T-cell (primary cell): ENCODE measurements at places on chromosomes 7 and 10. TPM values are rescaled to one million over a fixed set of nuclear protein-coding genes. Genes with fewer than 3 reads are reported as not detected.
A peak's percentile ranks its signal among the peaks of the same experiment; 100 is the strongest.

- H3K4me1 ChIP-seq, result no peaks in the 10 kb centered on the region
- no peaks in the 10 kb centered on the region for H3K36me3 ChIP-seq
- no peak overlapping the region for H3K4me3 ChIP-seq
- no peaks in the 10 kb centered on the region for H3K27me3 ChIP-seq
These were observed 41.7 kb downstream of the PPP1R3C start for GRCh38 chr10:91590904-91591796.

DNA sequence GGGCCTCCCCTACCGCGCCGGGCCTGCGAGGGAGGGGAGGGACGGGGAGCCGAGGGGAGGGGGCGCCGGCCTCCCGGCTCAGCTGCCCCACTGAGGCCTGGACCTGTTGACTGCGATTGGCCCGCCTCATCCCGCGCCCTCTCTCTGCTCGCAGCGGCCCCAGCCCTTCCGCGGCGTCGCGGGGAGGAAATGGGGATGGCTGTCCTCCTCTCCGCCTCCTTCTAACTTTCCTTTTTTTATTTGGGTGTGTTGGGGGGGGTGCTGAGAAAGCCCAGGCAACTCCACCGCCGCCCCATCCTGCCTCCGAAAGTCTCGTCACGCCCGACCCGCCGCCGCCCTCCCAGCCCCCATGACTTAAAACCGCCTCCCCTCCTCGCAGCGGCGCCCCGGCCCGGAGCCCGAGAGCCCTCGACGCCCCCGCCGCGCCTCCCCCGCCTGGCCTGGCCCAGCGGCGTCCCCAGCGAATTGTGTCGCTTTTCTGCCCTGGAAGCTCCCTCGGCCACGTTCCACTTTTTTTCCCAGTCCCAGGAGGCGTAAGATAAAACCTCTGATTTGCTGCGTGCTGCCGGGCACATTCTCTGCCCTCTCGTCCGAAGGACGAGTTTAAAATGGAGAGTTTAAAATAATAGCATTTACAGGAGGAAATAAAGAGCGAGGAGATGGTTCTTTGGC is 842 bp upstream of the SKIDA1 start:
- no peaks in the 10 kb centered on the region for H3K27me3 ChIP-seq
- H3K27ac ChIP-seq, result peak overlapping the region; percentile 80
- H3K4me3 ChIP-seq, result peak overlapping the region; percentile 66
- peak; percentile 42 for DNase-seq
- H3K4me1 ChIP-seq, result peaks cover 17% of the 10 kb centered on the region
- H3K36me3 ChIP-seq, result no peaks in the 10 kb centered on the region

GRCh38 chr10:79602953-79603352 is 7.8 kb upstream of the SFTPA1 start:
- DNase-seq, result no peak
- H3K4me1 ChIP-seq, result no peaks in the 10 kb centered on the region
- no peaks in the 10 kb centered on the region for H3K27me3 ChIP-seq
- H3K36me3 ChIP-seq, result no peaks in the 10 kb centered on the region
- no peak overlapping the region for H3K4me3 ChIP-seq
- no peak overlapping the region for H3K27ac ChIP-seq

DNA sequence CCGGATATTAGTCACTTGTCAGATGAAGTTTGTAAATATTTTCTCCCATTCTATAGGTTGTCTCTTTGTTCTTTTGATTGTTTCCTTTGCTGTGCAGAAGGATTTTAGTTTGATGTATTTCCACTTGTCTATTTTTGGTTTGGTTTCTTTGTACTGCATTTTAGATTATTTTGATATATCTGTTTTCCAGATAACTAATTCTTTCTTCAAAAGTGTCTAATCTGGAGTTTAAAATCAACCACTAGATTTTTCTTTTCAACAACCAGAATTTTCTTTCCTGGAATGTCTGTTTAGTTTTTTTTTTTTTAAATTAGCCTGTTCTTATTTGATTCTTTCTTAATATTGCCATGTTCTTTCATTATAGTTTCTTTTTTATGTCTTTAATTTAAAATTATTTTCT is 116.8 kb upstream of the INHBA start:
- H3K4me1 ChIP-seq, result no peaks in the 10 kb centered on the region
- no peak for DNase-seq
- H3K27ac ChIP-seq, result no peak overlapping the region
- no peaks in the 10 kb centered on the region for H3K36me3 ChIP-seq
- no peaks in the 10 kb centered on the region for H3K27me3 ChIP-seq

GRCh38 chr10:128316121-128316726 is 190.0 kb upstream of the MKI67 start:
- H3K36me3 ChIP-seq, result no peaks in the 10 kb centered on the region
- H3K4me1 ChIP-seq, result no peaks in the 10 kb centered on the region
- DNase-seq, result no peak
- peaks cover 6% of the 10 kb centered on the region for H3K27me3 ChIP-seq
- no peak overlapping the region for H3K4me3 ChIP-seq

DNA sequence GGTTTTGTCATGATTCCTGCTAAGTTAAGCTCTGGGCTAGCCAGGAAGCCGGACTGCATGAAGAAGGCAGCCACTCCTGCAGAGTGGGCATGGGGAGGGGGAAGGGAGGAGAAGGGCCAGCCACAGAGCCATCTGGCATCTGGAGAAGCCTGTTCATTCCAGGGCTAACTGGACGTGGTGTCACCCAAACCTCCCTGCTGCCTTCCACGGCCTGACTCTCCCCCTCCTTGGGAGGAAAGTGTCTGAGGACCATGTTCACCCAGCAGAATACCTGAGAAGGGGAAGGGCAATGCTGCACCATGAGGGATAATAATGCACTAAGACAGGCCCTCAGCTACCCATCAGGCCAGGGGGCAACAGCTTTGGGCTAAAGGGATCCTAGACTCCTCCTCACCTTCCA is 15.4 kb downstream of the AQP1 start:
- H3K4me3 ChIP-seq, result no peak overlapping the region
- H3K36me3 ChIP-seq, result no peaks in the 10 kb centered on the region
- no peaks in the 10 kb centered on the region for H3K4me1 ChIP-seq
- no peak overlapping the region for H3K27ac ChIP-seq
- no peak for DNase-seq

- H3K4me1 ChIP-seq, result peaks cover 7% of the 10 kb centered on the region
- H3K36me3 ChIP-seq, result no peaks in the 10 kb centered on the region
- H3K27me3 ChIP-seq, result peaks cover 10% of the 10 kb centered on the region
- no peak overlapping the region for H3K27ac ChIP-seq
These were observed 435.8 kb upstream of the MGMT start for GRCh38 chr10:129030996-129031843.

DNA sequence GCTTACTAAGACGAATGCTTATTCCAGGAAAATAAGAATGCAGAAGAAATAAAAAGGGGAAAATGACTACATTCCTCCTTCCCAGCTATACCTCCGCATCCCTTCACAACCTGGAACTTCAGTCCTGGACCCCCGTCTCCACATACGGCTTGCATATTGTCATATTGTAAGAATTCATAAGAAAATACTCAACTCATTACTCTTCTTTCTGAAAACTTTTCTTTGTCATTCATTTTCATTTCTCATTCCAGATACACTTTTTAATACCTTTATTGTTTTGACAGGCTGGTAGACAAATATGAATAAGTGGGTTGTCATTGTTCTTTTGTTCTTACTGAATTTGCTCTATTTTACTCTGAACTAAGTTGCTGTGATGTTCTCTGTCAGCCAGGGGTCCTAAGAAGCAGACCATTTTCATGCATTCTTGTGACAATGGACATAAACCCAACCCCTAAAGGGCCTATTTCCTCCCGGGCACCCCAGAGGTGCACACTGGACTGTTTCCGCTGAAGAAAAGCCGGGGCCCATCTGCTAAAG is 23.3 kb upstream of the SFTPA2 start:
- no peak overlapping the region for H3K27ac ChIP-seq
- DNase-seq, result no peak
- H3K4me1 ChIP-seq, result no peaks in the 10 kb centered on the region
- H3K4me3 ChIP-seq, result no peak overlapping the region
- no peaks in the 10 kb centered on the region for H3K36me3 ChIP-seq
- H3K27me3 ChIP-seq, result peaks cover 16% of the 10 kb centered on the region

- H3K36me3 ChIP-seq, result no peaks in the 10 kb centered on the region
- H3K4me1 ChIP-seq, result peaks cover 9% of the 10 kb centered on the region
- H3K27me3 ChIP-seq, result peaks cover 16% of the 10 kb centered on the region
- no peak within 1 kb of the TSS for H3K27ac ChIP-seq
- no peak for DNase-seq
These were observed at the start of gene ATOH7 for GRCh38 chr10:68231817-68232251. Gene ATOH7, minus strand, starts transcription at chr10:68232113. Its CDS starts 436 bp downstream, at chr10:68231677.

- peaks cover 16% of the 10 kb centered on the region for H3K4me1 ChIP-seq
- peaks cover 18% of the 10 kb centered on the region for H3K27me3 ChIP-seq
- no peak for DNase-seq
- H3K4me3 ChIP-seq, result peak within 1 kb of the TSS; percentile 27
These were observed at the start of gene MACROH2A2 for GRCh38 chr10:70052462-70053217. Gene MACROH2A2, plus strand, starts transcription at chr10:70052846. Its CDS starts 22,813 bp downstream, at chr10:70075659.

DNA sequence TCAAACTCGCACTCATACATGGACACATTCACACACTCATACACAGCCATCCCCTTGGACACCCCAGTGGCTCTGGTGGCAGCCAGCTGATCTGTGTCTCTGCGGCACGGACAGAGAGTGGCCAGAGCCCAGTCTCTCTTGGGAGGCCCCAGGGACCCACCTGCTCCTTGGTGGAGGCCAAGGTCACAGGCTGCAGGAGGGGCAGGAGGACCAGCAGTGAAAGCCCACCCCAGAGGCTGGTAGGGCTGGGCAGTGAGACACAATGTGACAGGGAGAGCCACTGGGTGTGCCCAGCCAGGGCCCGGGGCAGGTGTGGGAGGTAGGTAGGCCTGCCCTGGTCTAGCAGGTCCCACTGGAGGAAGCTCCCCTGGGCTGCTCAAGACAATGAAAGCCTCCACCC is 18.5 kb downstream of the SHH start:
- no peak overlapping the region for H3K4me3 ChIP-seq
- peaks cover 2% of the 10 kb centered on the region for H3K36me3 ChIP-seq
- H3K27ac ChIP-seq, result no peak overlapping the region
- H3K27me3 ChIP-seq, result no peaks in the 10 kb centered on the region
- DNase-seq, result no peak

DNA sequence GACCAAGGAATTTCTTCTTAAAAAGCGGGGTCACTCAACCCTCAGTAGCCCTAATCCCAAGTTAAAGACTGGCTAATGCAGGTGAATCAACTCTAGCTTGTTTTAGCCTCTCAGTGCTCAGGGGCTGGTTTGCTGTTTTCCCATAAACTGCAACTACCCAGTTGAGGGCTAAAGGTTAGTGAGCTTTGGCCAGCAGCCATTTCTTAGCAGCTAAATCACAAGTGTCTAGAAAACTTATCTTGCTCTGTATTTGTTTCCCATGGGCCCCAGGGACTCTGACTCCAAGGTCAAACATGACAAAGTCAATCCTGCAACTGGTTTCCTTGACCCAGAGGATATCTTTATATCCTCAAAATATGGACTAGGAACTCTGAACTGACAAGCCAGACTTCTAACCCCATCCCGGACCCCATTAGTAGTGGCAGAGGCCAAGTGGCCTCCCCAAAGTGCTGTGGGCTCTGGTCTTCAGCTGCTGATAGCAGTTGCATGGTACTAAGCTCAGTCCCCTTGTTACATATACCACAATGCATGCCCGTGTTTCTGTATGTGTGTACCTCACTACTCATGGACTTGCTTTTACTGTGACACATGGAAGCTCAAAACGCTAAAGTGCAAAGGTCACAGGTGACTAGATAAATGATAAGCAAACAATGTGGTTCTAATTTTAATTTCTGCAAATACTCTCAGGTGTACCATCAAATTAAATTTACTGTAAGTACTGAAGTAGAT is 793.0 kb upstream of the IGFBP3 start:
- H3K27ac ChIP-seq, result no peak overlapping the region
- H3K4me1 ChIP-seq, result no peaks in the 10 kb centered on the region
- no peak for DNase-seq
- H3K4me3 ChIP-seq, result no peak overlapping the region

DNA sequence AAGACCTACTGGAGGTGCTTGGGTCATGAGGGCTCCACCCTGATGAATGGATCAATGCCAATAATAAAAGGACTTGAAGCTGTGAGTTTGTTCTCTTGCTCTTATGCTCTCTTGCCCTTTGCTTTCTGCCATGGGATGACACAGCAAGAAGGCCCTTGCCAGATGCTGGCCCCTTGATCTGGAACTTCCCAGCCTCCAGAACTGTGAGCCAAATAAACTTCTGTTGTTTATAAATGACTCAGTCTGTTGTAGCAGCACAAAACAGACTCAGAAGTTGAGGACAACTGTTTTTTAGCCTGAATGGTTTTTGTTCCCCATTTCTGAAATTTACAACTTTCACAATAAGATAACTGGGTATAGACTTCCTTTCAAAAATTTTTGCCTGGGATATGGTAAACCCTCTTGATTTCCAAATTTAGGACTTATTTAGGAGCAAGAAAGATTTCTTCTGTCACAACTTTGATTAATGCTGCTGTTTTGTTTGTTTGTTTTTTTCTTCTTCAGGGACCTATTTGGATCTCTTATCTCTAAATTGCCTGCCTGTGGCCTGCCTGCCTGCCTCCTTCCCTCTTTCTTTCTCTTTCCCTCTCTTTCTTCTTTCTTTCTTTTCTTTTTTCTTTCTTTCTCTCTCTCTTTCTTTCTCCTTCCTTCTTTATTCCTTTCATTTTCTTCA is 12.1 kb downstream of the ENTPD1 start:
- no peak overlapping the region for H3K4me3 ChIP-seq
- H3K27me3 ChIP-seq, result no peaks in the 10 kb centered on the region
- no peak overlapping the region for H3K27ac ChIP-seq
- H3K36me3 ChIP-seq, result no peaks in the 10 kb centered on the region
- no peak for DNase-seq

DNA sequence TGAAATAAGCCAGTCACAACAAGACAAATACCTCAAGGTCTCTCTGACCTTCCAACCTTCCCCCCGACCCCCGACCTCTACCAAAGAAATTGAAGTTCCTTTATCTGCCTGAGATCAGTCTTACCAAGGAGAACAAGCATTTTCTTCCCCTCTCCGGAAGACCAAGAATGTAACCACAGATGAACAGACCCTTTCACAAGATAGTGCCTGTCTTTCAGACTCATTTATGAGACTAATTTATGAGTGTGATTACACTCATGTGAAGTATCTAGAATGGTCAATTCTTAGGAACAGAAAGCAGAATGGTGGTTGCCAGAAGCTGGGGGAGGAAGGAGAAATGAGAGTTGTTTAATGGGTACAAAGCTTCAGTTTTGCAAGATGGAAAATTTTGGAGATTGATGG is 108.9 kb upstream of the MKLN1 start:
- H3K4me3 ChIP-seq, result no peak overlapping the region
- H3K4me1 ChIP-seq, result no peaks in the 10 kb centered on the region
- DNase-seq, result no peak
- no peaks in the 10 kb centered on the region for H3K27me3 ChIP-seq

- no peaks in the 10 kb centered on the region for H3K36me3 ChIP-seq
- no peak within 1 kb of the TSS for H3K27ac ChIP-seq
These were observed at the start of gene SYNPO2L for GRCh38 chr10:73655990-73656298. Gene SYNPO2L, minus strand, starts transcription at chr10:73656029. Its CDS starts 107 bp downstream, at chr10:73655922.

Gene CALML5
- total RNA-seq, result not detected

Gene IL6
- total RNA-seq, result 0.68 TPM

Gene HTR7
- not detected for total RNA-seq

Gene SMNDC1
- 34.1 TPM for total RNA-seq

Gene CLRN3
- total RNA-seq, result not detected

Gene MUC3A
- total RNA-seq, result 0.18 TPM

Gene CYP2C18
- total RNA-seq, result 0.13 TPM

Gene ACHE
- total RNA-seq, result 0.15 TPM

Gene DYNC1I1
- not detected for total RNA-seq

Gene FOXP2
- not detected for total RNA-seq

Gene GIMAP7
- 76.8 TPM for total RNA-seq
